ENCODE measurements at places on chromosomes 6 and 20.
A peak's percentile ranks its signal among the peaks of the same experiment; 100 is the strongest.

DNA sequence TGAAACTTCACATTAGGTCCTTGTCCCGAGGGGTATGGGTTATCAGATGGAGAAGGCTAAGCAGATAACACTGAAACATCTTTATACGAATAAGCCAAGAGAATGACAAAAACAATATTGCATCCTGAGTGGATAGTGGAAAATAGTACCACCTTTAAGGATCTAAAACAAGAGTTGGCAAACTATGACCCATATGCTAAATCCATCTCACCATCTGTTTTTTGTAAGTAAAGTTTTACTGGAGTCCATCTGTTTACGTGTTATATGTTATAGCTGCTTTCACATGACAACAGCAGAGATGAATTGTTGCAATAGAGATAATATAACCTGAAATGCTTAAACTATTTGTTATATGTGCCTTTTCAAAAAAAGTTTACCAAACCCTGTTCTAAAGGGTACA, 76.1 kb upstream of the TRDN start:
- H3K4me3 ChIP-seq, result no peak overlapping the region
- no peaks in the 10 kb centered on the region for H3K4me1 ChIP-seq
- DNase-seq, result no peak
- H3K27me3 ChIP-seq, result no peaks in the 10 kb centered on the region

DNA sequence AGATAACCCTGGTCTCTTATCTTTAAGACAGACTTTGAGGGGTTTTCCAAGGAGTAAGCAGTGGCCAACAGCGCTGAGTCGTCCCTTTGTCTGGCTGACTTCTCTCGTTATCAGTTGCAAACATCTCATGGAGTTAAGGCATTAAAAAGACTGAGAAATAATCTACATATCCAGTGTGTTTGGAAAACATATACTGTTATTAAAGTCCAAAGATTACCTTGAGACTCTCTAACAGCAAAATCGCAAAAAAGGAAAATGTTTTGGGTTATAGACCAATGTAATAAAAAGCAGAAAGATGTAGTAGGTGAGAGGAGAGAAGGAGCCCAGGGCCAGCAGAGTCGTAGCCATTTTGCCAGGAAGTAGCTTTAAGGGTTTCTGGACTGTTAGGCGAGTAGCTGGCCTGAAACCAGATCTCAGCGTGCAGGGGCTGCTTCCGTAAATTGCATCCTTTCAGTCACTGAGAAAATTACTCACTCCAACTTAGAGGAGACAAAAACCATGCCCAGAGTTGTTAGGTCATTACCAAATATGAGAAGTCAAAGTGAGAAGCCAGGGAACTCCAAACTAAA, 24.6 kb downstream of the MYLK4 start:
- H3K4me1 ChIP-seq, result no peaks in the 10 kb centered on the region
- H3K27me3 ChIP-seq, result peaks cover 7% of the 10 kb centered on the region
- no peak overlapping the region for H3K27ac ChIP-seq
- no peak for DNase-seq
- no peaks in the 10 kb centered on the region for H3K36me3 ChIP-seq

GRCh38 chr6:7719364-7719850, 6.5 kb upstream of the BMP6 start:
- DNase-seq, result no peak
- no peaks in the 10 kb centered on the region for H3K4me1 ChIP-seq
- H3K27ac ChIP-seq, result no peak overlapping the region
- H3K4me3 ChIP-seq, result no peak overlapping the region
- peaks cover 3% of the 10 kb centered on the region for H3K36me3 ChIP-seq

GRCh38 chr6:146985111-146985510, 219.1 kb upstream of the STXBP5 start:
- H3K4me1 ChIP-seq, result no peaks in the 10 kb centered on the region
- H3K27ac ChIP-seq, result no peak overlapping the region
- no peaks in the 10 kb centered on the region for H3K27me3 ChIP-seq
- no peak for DNase-seq
- no peak overlapping the region for H3K4me3 ChIP-seq

DNA sequence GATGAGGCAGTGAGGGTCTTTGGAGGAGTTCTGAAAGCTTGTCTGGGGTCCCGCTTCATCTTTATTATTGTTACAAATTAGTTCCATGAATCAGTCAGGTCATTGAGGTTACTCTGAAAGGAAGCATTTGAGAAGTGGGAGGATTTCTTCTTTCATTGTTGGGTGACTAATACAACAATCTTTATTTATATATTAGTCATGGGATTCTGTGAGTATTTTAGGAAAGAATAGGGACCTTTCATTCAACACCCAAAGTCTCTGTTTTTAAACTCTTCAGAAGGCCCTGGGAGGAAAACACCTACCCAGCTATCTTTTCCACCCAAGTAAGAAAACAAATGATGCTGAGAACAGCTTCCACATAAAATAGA, 98.3 kb downstream of the SOD2 start:
- no peaks in the 10 kb centered on the region for H3K27me3 ChIP-seq
- no peak overlapping the region for H3K4me3 ChIP-seq
- H3K27ac ChIP-seq, result peak overlapping the region; percentile 58
- H3K4me1 ChIP-seq, result peaks cover 13% of the 10 kb centered on the region

DNA sequence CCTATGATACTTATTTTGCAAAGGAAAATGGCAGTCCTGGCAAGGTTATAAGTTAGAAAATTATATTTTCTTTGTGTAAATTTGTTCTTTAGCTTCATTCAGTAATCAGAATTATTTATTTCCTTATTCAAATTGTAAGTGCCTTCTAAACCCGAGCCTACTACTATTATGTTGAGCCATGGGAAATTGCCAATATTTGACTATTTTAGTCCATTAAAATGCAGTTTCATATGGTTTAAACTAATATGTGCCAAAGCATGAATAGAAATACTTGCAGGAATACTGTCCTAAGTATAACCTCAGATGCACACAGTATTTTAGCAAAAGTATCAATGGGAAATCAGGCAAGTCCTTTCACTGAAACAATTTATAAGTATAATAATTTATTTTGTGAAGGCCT, 228.4 kb downstream of the LAMA2 start:
- no peak overlapping the region for H3K4me3 ChIP-seq
- no peaks in the 10 kb centered on the region for H3K36me3 ChIP-seq
- DNase-seq, result no peak
- H3K4me1 ChIP-seq, result no peaks in the 10 kb centered on the region

DNA sequence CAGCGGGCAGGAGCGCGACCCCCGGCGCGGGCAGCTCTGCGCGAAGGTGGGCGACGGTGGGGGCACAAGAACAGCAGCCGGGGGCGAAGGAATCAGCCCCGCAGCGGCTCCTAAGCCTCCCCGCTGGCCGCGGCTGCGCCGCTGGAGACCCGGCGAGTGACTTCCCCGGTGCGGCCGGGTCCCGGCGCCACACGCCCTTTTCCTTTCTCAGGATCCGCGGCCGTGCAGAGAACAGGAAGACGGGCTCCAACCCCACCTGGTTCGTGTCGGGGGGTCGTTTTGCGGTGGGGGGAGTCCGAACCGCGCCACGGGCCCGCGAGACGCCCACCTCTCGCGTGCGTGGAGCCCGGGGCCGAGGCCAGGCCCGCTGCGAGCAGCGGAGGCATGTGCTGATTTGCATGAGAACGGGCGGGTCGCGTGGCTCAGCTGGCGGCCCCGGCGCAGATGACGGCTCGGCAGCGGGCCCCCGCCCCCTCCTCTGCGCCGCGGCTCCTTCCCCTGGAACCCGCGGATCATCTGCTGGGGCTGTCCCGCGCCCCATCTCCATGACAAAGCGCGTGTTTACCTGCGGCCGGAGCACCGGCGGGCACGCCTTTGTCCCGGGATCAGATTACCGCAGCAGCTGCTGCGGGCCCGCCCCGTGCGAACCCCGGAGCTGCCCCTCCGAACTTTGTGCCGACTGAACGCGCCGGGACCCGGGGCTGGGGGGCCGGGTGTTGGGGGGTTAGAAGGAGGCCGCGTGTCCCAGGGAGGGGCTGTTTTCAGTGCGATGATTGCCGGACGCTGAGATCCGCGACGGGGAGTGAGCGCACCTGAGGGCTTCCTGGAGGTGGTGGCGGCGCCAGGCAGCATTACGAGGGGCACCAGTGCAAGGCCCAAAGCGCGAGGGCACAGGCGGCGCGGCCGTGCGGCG, 4.9 kb upstream of the DLL1 start:
- DNase-seq, result peak; percentile 61
- no peak overlapping the region for H3K27ac ChIP-seq
- peaks cover 34% of the 10 kb centered on the region for H3K4me1 ChIP-seq
- peaks cover 72% of the 10 kb centered on the region for H3K27me3 ChIP-seq
- H3K36me3 ChIP-seq, result no peaks in the 10 kb centered on the region

DNA sequence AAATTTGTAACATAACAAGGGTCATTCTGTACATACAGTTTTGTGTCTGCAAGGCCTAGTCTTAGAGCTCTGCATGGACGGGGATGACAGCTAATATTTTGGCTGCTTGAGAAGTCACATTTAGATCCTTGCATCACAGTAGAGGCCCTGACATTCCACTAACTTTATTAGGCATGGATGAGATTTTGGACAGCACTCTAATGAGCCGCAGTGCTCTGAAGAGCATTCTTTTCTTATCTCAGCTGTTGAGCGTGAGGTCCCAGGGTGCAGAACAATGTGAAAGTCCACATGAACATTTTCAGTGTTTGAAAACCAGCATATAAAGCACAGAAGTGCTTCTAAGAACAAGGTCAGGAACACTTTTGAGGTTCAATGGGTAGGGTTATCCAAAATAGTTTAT, 58.9 kb downstream of the IPCEF1 start:
- H3K27ac ChIP-seq, result no peak overlapping the region
- H3K27me3 ChIP-seq, result peaks cover 7% of the 10 kb centered on the region
- no peaks in the 10 kb centered on the region for H3K36me3 ChIP-seq
- DNase-seq, result no peak

DNA sequence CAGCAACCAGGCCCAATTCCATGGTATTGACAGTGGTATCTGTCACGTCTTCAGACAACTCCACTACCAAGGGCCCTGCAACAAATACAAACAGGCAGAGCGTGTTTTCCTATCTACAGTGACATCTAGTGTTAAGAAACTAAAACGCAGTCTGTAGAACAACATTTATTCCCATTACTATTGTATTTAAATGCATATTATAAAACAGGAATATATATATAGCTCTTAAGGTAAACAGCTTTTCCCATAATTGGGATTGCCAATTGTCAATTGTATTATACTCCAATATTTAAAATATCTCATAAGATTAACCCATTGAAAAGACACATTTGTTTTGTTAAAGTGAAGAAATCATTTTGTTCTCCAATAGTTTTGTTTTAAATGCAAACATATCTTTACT, 97.2 kb downstream of the KIF16B start:
- H3K4me1 ChIP-seq, result peaks cover 6% of the 10 kb centered on the region
- no peak for DNase-seq

GRCh38 chr6:34128045-34128444, 17.8 kb downstream of the GRM4 start:
- no peaks in the 10 kb centered on the region for H3K36me3 ChIP-seq
- H3K27ac ChIP-seq, result no peak overlapping the region
- peaks cover 37% of the 10 kb centered on the region for H3K27me3 ChIP-seq
- no peak overlapping the region for H3K4me3 ChIP-seq
- DNase-seq, result no peak

DNA sequence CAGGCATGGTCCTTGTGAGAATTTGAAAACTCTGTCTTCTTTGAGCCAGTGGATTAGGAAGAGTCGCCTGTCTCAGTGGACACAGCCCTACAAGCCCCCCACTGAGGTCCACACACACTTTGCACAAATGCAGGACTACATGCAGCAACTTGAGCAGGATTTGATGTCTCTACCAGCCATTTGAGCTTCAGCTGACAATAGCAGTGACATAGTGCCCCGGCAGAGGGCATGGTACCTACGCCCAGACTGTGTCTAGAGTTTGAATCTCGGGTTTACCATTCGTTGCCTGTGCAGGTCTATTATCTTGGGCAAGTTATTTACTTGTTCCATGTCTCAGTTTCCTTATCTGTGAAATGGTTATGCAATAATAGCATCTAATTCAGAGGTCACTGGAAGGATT, 580.1 kb downstream of the TFAP2B start:
- H3K27me3 ChIP-seq, result no peaks in the 10 kb centered on the region
- no peaks in the 10 kb centered on the region for H3K4me1 ChIP-seq
- no peaks in the 10 kb centered on the region for H3K36me3 ChIP-seq
- no peak for DNase-seq
- H3K27ac ChIP-seq, result no peak overlapping the region
- H3K4me3 ChIP-seq, result no peak overlapping the region

DNA sequence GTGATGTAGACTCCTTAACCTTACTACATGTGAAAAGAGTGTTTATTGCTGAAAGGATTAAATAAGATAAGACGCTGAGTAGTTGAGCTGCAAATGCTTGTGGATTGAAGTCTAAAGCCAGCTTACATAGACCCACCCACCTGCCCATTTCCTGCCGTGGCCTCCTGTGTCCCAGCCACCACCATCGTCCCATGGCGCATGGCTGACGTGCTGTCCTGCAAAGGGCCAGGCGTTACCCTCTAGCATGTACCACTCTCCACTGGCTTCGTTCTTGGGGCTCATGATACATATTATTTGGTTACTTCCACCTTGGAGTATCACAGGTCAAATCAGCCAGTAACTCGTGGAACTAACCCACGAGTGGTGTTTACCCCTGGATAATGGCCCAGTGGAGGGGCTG, 181.8 kb downstream of the CDH4 start:
- peaks cover 31% of the 10 kb centered on the region for H3K27me3 ChIP-seq
- no peaks in the 10 kb centered on the region for H3K4me1 ChIP-seq
- no peak for DNase-seq

DNA sequence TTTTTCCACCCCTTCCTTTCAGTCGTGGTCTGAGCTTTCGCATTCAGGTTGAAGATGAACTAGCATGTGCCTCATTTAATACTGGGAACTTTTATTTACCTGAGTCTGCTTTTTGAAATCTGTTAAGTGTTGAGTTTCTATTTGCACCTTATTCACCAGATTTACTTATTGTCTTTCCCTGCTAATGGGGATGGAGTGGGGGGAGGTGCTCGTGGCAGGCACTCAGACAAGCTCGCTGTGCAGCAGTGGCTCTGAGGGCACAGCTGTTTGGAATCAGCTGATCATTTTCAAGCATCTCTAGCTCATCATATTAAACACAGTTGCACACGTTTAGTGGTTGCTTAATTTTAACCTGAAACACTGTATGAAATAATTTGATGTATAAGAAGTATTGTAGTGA, 35.6 kb downstream of the UTRN start:
- no peaks in the 10 kb centered on the region for H3K36me3 ChIP-seq
- H3K4me1 ChIP-seq, result peaks cover 15% of the 10 kb centered on the region
- DNase-seq, result no peak
- no peaks in the 10 kb centered on the region for H3K27me3 ChIP-seq
- no peak overlapping the region for H3K4me3 ChIP-seq

GRCh38 chr6:69584913-69585729, 211.7 kb downstream of the LMBRD1 start:
- peak; percentile 6 for DNase-seq
- H3K27ac ChIP-seq, result no peak overlapping the region
- peaks cover 23% of the 10 kb centered on the region for H3K4me1 ChIP-seq
- H3K36me3 ChIP-seq, result no peaks in the 10 kb centered on the region
- H3K4me3 ChIP-seq, result no peak overlapping the region

- no peak overlapping the region for H3K27ac ChIP-seq
- peaks cover 13% of the 10 kb centered on the region for H3K36me3 ChIP-seq
- no peaks in the 10 kb centered on the region for H3K27me3 ChIP-seq
- peaks cover 38% of the 10 kb centered on the region for H3K4me1 ChIP-seq
- no peak overlapping the region for H3K4me3 ChIP-seq
- no peak for DNase-seq
Observed at GRCh38 chr6:83062225-83062624, 3.4 kb downstream of the UBE3D start.

Data from activated naive CD8-positive, alpha-beta T cell treated with anti-CD3 and anti-CD28 coated beads for 36 hours (primary cell).